ENCODE measurements at places on chromosomes 5 and 9.
A peak's percentile ranks its signal among the peaks of the same experiment; 100 is the strongest.

- H3K4me3 ChIP-seq, result no peak overlapping the region
- no peak for DNase-seq
- no peaks in the 10 kb centered on the region for H3K27me3 ChIP-seq
- no peaks in the 10 kb centered on the region for H3K4me1 ChIP-seq
- no peaks in the 10 kb centered on the region for H3K36me3 ChIP-seq
- H3K27ac ChIP-seq, result no peak overlapping the region
Measured at GRCh38 chr9:31146485-31147166, 1237.8 kb upstream of the ACO1 start.

- DNase-seq, result no peak
- H3K27me3 ChIP-seq, result no peaks in the 10 kb centered on the region
- H3K4me3 ChIP-seq, result no peak overlapping the region
- H3K27ac ChIP-seq, result no peak overlapping the region
- H3K36me3 ChIP-seq, result no peaks in the 10 kb centered on the region
- no peaks in the 10 kb centered on the region for H3K4me1 ChIP-seq
Measured at GRCh38 chr5:162107591-162107990, 40.0 kb downstream of the GABRG2 start.

- peak overlapping the region; percentile 68 for H3K4me3 ChIP-seq
- DNase-seq, result no peak
- no peaks in the 10 kb centered on the region for H3K36me3 ChIP-seq
- no peaks in the 10 kb centered on the region for H3K27me3 ChIP-seq
Measured at GRCh38 chr9:35646153-35646532, 4.6 kb downstream of the SIT1 start.

GRCh38 chr5:172788771-172789686, 18.0 kb upstream of the DUSP1 start:
- no peak for DNase-seq
- H3K27me3 ChIP-seq, result no peaks in the 10 kb centered on the region
- no peaks in the 10 kb centered on the region for H3K36me3 ChIP-seq
- H3K27ac ChIP-seq, result no peak overlapping the region
- no peaks in the 10 kb centered on the region for H3K4me1 ChIP-seq

DNA sequence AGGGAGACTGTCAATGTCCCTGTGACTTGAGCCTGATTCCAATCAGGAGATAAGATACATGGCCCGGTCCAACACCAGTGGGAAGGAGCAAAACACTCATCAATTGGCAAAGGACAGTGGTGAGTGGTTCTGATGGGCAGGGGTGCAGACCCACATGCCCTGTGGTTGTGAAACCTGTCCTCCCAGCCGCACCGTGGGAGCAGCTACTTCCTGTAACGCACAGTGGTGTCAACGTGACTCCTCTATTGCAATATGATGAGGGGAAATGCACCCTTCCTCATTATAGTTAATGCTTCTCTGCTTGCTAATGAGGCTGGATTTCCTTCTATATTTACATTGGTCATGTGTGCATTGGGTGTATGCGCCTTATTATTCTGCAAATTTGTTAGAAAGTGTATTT, 223.0 kb downstream of the IRX1 start:
- no peak overlapping the region for H3K4me3 ChIP-seq
- H3K27me3 ChIP-seq, result no peaks in the 10 kb centered on the region
- H3K36me3 ChIP-seq, result no peaks in the 10 kb centered on the region
- DNase-seq, result no peak

GRCh38 chr5:43530648-43531047, 15.7 kb upstream of the C5orf34 start:
- peaks cover 68% of the 10 kb centered on the region for H3K36me3 ChIP-seq
- H3K4me3 ChIP-seq, result no peak overlapping the region
- no peaks in the 10 kb centered on the region for H3K4me1 ChIP-seq

DNA sequence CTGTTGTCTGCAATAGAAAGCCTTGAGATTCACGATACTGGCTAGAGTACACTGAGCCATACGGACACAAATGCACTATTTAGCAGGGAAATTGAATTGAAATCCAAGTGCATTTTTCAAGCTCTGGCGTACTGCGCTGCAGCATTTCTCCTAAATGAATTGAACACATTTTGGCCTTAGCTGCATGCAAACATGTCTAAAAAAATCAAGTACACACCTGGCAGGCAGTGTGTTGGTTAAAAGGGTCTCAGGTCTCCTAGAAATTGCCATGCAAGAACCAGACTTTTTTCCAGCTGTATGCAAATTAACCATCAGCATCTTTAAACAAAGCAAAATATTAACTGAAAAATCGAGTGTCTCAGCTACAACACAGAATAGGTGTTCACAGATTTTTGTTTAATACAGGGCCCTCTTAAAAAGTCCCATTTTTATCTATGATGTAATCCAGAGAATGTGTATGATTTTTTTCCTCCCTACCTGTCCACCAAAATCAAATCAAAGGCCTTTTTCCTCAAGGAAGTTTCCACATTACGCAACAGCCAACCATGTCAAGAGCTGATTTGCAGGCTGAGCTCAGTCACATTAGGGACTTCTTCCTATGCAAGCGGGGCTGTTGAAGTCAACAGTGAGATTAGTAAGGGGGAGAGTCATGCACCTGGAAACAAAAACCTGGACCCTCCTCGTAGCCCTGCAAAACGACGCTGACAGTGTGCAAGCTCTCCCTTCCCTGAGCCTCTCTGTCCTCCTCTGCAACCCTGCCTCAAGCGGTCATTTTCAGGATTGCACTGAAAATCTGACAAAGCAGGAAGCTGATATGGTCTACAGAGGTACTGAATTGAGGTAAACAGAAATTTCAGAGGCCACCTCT, 14.1 kb upstream of the SFXN1 start:
- H3K27ac ChIP-seq, result no peak overlapping the region
- DNase-seq, result peak; percentile 85
- no peak overlapping the region for H3K4me3 ChIP-seq

DNA sequence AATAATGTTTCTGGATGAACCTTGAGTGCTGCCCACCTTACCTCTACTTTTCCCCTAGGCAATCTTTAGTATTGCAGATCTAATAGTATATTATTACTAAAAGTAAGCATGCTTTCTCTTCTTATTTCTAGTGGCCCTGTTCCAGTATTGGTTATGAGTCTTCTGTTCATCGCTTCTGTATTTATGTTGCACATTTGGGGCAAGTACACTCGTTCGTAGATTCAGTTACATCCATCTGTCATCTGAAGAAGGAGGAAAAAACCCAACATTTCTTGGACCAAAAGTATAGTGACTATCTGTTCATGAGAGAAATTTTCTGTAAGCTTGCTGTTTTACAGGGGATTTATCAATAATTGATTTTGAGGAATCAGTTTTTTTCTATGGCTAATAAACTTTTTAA, 8.1 kb downstream of the SEC61B start:
- H3K36me3 ChIP-seq, result peaks cover 29% of the 10 kb centered on the region
- no peak overlapping the region for H3K4me3 ChIP-seq
- DNase-seq, result no peak
- no peak overlapping the region for H3K27ac ChIP-seq
- H3K27me3 ChIP-seq, result no peaks in the 10 kb centered on the region
